ENCODE measurements at places on chromosomes 5 and 9.
A peak's percentile ranks its signal among the peaks of the same experiment; 100 is the strongest.

- peak; percentile 45 for DNase-seq
These were observed 60.7 kb downstream of the MAT2B start for GRCh38 chr5:163565931-163566608.

DNA sequence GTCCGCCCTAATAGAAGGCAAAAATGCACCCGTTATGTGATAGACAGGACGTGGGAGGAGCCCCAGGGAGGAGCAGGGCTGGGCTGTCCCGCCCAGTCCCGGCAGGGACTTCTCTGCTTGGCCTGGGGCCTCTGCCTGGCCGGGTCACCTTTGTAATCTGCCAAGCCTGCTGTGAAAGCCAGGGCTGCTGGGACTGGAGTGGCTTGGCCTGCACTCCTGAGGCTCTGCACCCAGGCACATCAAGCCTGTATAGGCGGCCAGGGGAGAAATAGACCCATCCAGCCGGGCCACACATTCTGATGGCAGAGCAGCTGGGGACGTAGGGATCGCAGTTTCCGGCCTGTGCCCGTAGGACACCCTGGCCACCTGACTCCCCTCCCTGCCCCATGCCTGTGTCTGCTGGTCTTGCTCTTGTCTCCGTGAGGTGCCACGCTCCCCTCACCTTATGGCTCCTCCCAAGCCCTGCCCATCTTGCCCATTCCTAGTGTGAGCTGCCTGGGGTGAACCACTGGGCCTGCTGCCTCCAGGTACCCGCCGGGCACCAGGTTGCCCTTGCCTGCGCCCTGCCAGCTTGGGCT lies 28.1 kb downstream of the DYNC2I2 start:
- peak; percentile 61 for DNase-seq

- DNase-seq = no peak
These were observed 60.1 kb upstream of the GRHPR start for GRCh38 chr9:37362430-37362829.

- DNase-seq = no peak
These were observed 31.2 kb upstream of the EXOC3 start for GRCh38 chr5:411728-412127.

DNA sequence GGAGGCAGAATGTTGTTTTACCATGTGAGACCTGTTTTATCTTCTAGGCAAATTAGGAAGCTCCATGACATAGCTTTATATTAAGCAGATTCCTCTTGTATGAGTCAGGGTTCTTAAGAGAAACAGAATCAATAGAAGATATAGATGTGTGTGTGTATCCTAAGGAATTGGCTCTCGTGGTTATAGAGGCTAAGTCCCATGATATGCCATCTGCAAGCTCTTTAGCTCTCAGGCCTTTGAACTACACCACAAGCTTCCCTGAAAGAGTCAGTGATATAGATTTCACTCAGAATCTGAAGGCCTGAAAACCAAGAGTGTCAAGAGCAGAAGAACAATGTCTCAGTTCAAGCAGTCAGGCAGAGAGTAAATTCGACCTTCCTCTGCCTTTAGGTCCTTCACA lies 365.8 kb upstream of the ZNF608 start:
- no peak for DNase-seq

GRCh38 chr9:131635285-131635684 lies 90.0 kb downstream of the PRRT1B start:
- DNase-seq = peak; percentile 51
